ENCODE measurements at places on chromosomes 7 and 10. TPM values are rescaled to one million over a fixed set of nuclear protein-coding genes. Genes with fewer than 3 reads are reported as not detected.

The GRM3 gene
- not detected for total RNA-seq

The PROSER2 gene
- total RNA-seq = 26.3 TPM

The CYP3A5 gene
- 769 TPM for total RNA-seq

The ANXA8 gene
- total RNA-seq = 0.63 TPM
